ENCODE measurements at places on chromosomes 3 and 15. TPM values are rescaled to one million over a fixed set of nuclear protein-coding genes. Genes with fewer than 3 reads are reported as not detected.

LRRC3B gene
- not detected for total RNA-seq

RGMA gene
- total RNA-seq: 0.15 TPM

SKIL gene
- total RNA-seq: 26.7 TPM

SNX22 gene
- total RNA-seq: 0.77 TPM

IMP3 gene
- 102 TPM for total RNA-seq

SCG5 gene
- 2.5 TPM for total RNA-seq

ASB14 gene
- not detected for total RNA-seq
